ENCODE measurements at places on chromosomes 6 and 20.

- DNase-seq, result no peak
Measured at GRCh38 chr6:80227545-80228105, 121.2 kb downstream of the BCKDHB start.

GRCh38 chr6:33235221-33235634 is 26.9 kb downstream of the RING1 start:
- DNase-seq, result no peak

GRCh38 chr20:64254156-64254555 is 1.4 kb upstream of the PCMTD2 start:
- DNase-seq, result no peak

DNA sequence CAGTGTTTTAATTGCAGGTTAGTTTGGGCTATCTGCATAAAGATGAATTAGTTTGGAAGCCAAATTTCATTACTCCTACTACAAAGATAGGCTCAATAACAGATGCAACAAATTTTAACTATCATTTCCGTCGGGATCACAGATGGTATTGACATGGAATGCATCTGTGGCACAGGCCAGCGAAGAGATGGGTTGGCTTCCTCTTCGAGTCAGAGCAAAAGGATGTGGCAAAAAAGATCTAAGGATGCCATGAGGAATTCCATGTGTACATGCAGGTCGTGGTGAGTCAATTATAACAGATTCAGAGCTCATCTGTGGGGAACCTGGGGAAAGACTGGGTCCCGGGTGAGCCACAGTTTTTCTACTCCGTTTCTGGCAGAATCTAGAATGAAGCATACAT is 83.0 kb upstream of the CITED2 start:
- DNase-seq, result no peak

DNA sequence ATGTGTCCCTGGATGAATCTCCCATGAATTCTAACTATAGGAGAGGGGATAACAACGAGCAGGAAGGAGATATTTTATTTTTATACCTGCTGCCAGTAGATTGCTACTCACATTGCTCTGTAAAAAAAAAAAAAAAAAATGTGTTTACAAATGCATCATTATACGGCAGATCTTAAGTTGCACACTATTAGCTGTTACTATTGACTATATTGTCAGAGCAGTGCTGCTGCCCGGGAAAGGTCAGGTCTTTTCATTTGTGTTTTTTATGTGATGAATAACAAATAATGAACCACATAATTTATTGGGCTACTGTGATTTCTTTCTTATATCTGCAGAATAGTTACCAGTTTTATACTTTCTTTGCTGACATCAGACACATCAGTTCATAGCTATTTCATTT is 393.3 kb downstream of the C6orf118 start:
- no peak for DNase-seq

DNA sequence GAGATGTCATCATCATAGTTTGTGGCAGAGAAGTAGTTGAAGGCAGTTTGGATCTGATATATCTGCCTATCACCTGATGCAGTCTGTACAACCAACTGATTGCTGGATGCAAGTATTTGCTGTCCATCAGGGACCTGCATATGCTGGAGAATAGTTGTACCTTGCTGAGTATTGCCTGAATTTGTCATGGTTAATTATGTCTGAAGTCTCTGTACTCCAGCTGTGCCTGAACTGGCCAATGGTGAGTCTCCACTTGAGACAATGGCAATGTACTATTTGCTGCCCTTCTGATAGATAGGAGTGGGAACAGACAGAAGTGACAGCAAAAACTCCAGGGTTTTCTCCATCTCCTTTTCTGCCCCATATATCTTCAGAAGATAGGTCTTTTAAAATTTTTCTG is 531.5 kb downstream of the EPHA7 start:
- DNase-seq, result no peak

DNA sequence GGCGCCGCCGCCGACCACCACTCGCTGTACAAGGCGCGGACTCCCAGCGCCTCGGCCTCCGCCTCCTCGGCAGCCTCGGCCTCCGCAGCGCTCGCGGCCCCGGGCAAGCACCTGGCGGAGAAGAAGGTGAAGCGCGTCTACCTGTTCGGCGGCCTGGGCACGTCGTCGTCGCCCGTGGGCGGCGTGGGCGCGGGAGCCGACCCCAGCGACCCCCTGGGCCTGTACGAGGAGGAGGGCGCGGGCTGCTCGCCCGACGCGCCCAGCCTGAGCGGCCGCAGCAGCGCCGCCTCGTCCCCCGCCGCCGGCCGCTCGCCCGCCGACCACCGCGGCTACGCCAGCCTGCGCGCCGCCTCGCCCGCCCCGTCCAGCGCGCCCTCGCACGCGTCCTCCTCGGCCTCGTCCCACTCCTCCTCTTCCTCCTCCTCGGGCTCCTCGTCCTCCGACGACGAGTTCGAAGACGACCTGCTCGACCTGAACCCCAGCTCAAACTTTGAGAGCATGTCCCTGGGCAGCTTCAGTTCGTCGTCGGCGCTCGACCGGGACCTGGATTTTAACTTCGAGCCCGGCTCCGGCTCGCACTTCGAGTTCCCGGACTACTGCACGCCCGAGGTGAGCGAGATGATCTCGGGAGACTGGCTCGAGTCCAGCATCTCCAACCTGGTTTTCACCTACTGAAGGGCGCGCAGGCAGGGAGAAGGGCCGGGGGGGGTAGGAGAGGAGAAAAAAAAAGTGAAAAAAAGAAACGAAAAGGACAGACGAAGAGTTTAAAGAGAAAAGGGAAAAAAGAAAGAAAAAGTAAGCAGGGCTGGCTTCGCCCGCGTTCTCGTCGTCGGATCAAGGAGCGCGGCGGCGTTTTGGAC is 2.0 kb downstream of the SOX4 start:
- DNase-seq, result peak; percentile 22

DNA sequence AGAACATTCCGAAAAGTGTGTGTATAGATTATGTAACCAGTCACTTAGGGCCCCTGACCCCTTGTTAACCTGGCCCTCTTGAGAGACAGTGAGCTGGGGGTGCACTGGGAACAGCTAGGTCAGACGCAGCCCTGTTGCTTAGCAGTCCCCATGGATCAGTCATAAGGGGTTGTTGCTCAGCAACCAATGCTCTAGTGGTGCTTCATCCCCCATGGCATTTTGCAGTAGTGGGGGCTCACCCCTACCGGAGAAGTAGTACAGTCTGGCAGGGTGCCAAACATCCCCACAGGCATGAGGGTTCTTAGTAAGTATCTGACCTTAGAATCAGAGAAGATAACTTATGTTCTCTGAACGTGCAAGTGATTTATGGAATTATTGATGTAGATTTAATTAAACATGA is 12.3 kb downstream of the PKIB start:
- DNase-seq, result no peak

GRCh38 chr6:106764353-106764980 is 135.1 kb downstream of the QRSL1 start:
- DNase-seq, result no peak

DNA sequence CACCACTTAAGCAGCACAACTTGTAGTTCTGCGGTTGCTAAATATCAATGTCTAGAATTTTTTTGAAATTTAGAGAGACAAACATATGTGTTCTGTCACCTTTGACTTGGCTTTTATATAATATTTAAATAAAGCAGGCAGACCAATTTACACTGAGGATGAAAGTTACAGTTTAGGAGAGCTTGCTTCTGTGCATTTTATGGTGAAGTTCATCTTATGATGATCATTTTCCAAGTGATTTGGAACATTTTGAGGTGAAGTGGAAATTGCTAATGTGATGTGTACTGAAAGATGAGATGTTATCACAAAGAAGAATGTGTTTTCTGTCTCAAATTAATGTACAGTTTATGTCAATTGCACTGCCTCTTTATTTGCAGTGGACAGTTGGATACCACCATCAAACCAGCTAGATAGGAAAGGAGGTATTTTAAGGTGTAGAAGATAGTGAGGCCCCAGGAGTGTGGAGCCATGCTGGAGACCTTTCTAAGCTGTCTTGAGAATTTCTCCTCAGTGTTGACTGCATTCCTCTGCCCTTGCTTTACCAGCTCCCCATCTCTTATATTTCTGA is 461.9 kb downstream of the UTRN start:
- no peak for DNase-seq

DNA sequence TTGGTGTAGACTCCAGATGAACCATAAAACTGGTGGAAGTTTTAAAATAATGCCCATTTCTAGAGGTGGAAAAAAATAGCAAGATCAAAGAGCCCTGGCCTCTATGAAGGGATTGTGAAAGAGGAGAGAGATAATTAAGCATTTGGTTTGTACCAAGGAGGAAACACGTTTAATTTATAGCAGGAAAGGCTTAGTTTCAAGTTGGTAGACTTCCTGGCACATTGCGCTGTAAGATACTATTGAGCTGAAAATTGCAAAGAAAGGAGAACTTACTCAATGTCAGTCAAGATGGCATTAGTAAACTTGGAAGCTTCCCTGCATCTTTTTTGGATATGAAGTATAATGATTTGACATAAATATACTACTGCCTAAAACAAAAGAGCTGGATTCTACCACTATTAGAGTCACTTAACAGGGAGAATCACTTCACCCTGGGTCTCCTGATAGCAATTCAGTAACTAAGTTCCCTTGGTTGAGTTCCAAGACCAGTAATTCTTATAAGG is 24.4 kb downstream of the MARCKS start:
- no peak for DNase-seq

- DNase-seq, result no peak
Measured at GRCh38 chr20:58174708-58175280, 53.7 kb downstream of the ANKRD60 start.

DNA sequence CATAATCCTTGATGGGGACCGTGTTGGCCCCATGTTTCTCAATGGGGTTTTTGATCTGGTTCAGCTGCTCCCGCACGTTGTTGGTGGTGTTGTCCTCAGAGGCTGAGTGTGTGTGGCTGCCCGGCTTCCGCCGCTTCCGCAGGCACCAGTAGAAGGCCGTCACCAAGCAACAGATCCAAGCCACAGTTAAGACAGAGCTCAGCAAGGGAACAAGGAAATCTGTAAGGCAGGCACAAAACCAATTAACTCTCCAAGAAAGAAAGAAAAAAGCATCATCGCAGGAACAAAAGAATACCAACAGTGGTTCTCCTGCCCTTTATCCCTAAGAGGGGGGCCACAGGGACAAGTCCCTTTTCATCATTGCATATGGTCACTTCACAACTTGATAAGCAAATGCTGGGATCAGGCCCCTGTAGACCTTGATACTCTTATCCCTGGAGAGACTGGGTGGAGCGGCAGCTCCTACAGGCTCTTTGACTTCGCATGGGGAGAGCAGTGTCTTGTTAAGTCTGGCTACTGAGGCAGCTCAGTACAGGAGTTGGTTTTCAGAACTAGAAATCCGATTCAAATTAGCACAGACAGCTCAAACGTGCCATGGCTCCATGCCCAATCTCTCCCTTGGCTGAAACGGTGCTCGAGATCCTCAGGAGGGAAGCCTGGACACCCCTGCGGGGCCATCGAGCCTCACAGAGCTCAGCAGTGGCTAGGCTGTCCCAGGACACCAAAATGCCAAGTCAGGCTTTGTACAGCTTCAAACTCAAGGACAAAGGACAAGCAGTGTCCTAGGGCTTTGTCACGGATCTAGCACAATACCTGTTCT is 33.9 kb downstream of the JAG1 start:
- no peak for DNase-seq

DNA sequence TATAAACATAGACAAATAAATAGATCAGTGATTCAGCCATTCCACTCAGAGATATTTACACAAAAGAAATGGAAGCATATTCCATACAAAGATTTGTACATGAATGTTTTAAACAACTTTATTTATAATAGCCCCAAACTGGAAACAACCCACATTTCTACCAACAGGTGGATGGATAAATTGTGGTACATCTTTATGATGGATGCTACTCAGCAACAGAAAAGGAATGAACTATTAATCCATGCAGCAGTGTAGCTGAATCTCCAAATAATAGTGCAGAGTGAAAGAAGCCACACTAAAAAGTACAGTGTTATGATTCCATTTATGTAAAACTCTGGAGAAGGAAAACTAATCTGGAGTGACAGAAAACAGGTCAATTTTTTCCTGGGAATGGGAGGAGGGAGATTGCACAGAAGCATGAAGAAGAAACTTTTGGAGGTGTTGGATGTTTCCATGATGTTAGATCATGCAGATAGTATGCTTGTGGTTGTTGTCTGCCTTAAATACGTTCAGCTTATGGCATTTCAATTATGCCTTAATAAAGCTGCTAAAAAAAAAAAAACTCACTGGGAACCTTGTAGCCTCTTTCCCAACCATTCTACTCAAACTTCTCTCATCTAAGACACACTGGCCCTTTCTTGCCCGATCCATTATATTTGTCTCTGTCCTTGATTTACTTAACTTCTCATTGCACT is 100.9 kb downstream of the PPP1R14C start:
- no peak for DNase-seq

DNA sequence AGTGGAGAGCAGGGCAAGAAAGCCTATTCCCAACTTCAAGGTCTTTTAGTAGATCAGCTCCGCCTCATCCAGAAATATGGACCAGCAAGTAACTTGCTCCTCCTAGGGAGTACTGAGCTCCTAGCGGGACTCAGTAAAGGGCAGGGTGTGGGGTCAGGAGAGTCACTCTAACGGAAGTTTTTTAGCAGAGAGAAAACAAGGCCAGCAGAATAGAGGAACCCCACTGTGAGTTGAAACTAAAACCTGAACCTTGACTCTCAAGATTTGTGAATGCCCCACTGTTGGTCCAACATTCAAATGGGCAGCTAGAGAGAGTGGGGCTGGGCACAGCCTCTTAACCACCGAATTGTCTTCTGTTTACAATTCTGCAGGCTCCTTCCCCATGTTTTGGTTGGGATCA is 244.8 kb downstream of the FARS2 start:
- DNase-seq, result no peak

DNA sequence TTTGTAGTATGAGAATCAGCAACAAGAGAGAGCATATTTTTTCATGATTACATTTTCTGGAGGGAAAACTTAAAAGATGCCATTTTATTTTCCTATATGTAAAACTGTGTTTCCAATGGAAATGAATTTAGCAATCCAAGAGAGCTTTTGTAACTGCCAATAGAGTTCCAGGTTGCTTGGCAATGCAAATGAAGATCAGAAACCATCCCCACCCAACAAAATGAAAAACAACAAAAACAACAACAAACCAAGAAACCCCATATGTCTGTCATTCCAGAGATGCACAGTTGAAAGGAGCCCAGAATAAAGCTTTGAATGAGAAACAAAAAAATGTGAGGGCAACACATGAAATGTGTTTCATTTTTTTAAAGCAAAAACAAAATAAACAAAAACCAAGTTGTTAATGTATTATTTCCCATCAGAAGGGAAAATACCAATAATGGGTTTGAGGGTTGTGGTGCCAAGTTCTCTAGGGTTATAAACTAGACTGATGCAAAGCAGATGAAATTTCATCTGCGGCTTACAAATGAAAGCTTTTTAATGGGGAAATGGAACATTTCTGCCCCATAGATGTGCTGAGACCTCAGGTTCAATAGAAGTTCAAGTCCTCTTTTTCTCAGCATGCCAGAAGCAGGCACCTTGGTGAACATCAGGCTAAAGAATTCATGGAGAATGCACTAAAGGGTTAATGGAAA is 121.5 kb upstream of the MCHR2 start:
- no peak for DNase-seq

GRCh38 chr20:48163505-48163904 is 378.2 kb upstream of the SULF2 start:
- DNase-seq, result no peak

DNA sequence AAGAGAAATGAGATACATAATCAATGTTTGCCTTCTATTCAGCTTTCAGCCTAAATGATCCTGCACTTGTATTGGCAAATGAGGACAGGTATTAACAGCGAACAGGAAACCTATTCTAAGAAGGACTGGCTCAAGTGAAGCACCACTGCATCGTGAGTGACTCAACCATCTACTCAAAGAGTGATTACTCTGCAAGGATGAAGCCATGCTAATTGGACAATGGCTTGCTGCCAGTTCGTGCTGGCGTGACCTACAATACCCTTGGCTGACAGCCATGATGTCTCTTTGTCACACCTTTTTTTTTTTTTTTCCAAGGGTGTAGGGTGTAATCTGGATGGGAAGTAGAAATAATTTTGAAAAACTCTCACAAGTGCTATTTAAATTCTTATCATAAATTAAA is 104.9 kb downstream of the GJA10 start:
- DNase-seq, result peak; percentile 20
